ENCODE measurements at places on chromosomes 13 and 19. TPM values are rescaled to one million over a fixed set of nuclear protein-coding genes. Genes with fewer than 3 reads are reported as not detected.

DNA sequence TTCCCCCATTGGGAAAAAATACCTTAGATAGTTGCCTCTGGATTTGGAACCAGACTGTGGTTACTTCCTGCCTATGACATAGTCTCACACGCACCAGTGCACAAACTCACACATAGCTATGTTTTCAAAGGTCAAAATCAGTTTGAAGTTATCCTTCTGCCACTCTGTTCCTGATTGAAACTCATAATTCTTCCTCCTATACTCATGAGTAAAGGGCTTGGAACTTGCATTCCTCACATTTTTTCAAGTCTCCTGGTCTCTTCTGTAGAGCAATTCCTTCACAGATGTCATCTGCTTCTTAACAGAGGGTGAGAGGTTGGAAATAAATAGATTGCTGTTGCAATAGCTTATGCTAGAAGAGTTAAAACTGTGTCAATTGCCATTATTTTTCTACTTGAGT lies 18.6 kb upstream of the POSTN start:
- no peak for DNase-seq

DNA sequence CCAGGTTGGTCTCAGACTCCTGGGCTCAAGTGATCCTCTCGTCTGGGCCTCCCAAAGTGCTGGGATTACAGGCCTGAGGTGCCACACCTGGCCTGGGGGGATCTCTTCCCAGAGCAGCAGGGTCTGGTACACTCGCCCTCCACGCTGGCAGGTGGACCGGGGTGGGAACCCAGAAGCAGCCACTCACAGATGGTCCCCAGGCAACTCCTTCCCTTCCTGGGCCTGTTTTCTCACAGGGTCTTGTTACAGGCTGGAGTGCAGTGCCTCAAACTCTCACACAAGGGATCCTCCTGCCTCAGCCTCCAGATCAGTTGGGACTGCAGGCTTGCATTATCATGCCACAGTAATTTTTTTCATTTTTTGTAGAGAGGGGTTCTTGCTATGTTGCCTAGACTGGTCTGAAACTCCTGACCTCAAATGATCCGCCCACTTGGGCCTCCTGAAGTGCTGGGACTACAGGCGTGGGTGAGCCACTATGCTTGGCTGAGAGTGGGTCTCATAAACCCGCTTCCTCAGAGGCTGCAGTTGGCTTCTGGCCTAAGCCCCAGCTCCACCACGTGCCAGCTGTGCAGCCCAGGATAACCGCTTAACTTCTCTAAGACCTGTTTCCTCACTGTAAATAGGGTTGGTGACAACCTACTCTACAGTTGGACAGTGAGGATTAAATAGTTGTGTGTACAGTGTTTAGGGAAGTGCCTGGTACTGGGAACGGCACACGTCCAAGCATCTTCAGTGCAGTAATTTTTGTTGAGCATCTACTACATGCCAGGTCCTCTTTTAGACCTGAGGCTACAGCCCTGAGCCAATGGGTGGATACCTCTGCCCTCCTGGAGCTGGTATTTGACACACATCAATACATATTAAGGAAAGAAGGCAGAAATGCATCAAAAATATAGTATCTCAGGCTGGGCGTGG lies 871 bp upstream of the CCER2 start:
- DNase-seq, result no peak

DNA sequence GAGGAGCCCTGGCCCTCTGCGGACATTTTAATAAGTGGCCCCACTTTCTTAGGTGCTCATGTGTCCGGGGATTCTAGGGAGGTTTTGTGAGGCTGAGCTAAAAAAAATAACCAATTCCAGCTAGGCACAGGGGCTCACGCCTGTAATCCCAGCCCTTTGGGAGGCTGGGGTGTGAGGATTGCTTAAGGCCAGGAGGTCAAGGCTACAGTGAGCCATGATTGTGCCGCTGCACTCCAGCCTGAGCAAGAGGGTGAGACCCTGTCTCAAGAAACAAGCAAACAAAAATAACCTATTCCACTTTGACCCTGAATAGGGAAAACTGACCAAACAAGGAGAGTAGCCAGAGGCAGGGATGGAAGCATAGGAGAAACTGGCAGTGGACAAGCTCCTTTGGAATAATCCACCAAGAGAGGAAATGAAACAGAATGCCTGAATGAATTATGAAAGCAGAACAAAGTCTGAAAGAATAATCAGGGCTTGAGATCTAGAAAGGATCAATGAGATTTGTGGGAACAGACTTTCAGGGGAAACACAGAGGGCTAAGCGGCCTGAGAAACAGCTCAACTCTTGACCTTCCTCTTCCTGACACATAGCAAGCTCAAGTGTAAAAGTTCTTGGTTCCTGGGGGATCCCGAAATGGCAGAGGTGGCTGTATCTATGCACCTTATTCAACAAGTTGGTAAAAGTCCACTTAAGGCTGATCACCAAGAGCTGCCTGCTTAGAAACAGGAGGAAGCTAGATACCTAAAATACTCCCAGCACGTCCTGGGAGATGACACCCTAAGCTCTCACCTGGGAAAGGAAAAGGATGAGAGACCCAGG lies 30.1 kb upstream of the FFAR2 start:
- no peak for DNase-seq

DNA sequence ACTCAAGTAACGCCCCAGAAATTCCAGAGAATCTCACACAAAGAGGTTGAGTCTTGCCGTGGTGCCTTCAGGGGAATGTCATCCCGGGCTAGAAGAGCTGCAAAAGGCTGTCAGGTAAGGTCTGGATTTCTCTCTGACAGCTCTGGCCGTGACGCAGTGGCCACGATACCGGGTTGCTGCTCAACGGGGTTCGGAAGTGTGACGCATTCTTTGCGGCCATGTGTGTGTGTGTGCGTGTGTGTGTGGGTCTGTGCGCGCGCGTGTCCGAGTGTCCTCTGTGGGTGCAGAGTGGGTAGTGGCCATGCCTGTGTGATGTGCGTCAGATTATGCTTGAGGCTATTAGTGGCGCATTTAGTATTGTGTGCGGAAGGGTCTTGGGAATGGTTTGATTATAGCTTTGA lies 306 bp downstream of the ZNF540 start:
- peak; percentile 54 for DNase-seq

DNA sequence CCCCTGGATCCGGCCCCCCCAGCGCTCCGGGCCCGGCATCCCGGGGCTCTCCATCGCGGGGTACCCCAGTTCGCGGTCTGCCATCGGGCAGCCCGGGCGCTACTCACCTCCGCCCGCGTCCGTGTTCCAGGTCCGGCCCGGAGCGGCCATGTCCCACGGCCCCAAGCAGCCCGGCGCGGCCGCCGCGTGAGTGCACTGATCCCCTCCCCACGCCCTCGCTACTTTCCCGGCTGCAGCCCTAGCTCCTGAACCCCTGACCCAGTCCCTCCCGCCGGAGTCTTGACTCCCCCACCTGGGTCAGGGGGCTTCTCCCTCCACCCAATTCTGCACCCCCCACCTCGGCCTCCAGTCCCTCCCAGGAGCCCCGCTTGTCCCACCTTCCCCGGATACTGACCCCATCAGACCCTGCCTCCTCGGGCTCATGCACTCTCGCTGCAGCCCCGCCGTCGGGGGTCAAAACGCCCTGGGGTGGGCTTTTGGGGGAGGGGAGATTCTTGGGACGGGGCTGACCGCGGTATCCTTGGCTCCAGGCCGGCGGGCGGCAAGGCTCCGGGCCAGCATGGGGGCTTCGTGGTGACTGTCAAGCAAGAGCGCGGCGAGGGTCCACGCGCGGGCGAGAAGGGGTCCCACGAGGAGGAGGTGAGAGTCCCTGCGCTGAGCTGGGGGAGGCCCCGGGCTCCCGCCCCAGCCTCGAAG lies 566 bp downstream of the HMG20B start:
- DNase-seq, result no peak

- DNase-seq, result no peak
These were observed 2.3 kb downstream of the ZNF536 start for GRCh38 chr19:30374539-30374864.

GRCh38 chr19:14655726-14656125 lies 18.9 kb downstream of the ADGRE3 start:
- no peak for DNase-seq

- DNase-seq, result no peak
These were observed 22.5 kb downstream of the ELAVL3 start for GRCh38 chr19:11458236-11458900.

ATP8A2 gene
- total RNA-seq, result 0.30 TPM

ZNF836 gene
- 17.1 TPM for total RNA-seq

AMER2 gene
- not detected for total RNA-seq
